Left lobe of liver (tissue), 2 donors: ENCODE measurements at places on chromosomes 2 and 18. TPM values are rescaled to one million over a fixed set of nuclear protein-coding genes. Genes with fewer than 3 reads are reported as not detected.

Gene SATB2
- total RNA-seq, result 5.8 TPM

- DNase-seq, result no peak
Observed at GRCh38 chr2:106828119-106828518, 57.8 kb downstream of the ST6GAL2 start.

- DNase-seq, result no peak
Observed at GRCh38 chr2:73297151-73297559, 3.8 kb upstream of the EGR4 start.

Gene CIB4
- total RNA-seq, result not detected

DNA sequence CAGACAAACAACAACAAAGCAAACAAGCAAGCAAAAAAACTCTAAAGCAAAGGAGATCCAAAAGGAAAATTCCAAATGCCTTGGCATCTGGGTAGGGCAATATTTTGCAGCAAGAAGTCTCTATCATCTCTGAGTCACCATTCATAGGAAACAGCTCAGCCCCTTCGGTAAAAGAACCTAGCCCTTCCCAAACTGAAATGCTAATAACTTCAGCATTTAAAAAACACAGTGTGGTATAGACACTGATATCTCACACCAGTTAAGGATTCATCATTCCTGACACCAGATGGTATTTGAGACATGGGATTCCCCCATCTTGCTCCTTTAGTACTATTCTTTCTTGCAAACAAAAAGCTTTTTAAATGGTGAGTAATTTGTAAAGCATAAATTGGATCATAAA, 491.8 kb downstream of the TXNL1 start:
- no peak for DNase-seq

- no peak for DNase-seq
Observed at GRCh38 chr2:37966326-37966725, 41.2 kb downstream of the RMDN2 start.

- DNase-seq, result peak; percentile 92
Observed at GRCh38 chr18:48781988-48782363, 168.8 kb downstream of the SMAD7 start.

Gene CYS1
- total RNA-seq, result 0.65 TPM

- DNase-seq, result no peak
Observed at GRCh38 chr2:24261441-24261840, 86.6 kb downstream of the FAM228A start.

Gene RSAD2
- 1.6 TPM for total RNA-seq

GRCh38 chr2:42769583-42770287, 5.8 kb upstream of the OXER1 start:
- DNase-seq, result no peak

- DNase-seq, result peak; percentile 70
Observed at GRCh38 chr2:102063941-102064678, 72.3 kb downstream of the IL1R2 start.

DNA sequence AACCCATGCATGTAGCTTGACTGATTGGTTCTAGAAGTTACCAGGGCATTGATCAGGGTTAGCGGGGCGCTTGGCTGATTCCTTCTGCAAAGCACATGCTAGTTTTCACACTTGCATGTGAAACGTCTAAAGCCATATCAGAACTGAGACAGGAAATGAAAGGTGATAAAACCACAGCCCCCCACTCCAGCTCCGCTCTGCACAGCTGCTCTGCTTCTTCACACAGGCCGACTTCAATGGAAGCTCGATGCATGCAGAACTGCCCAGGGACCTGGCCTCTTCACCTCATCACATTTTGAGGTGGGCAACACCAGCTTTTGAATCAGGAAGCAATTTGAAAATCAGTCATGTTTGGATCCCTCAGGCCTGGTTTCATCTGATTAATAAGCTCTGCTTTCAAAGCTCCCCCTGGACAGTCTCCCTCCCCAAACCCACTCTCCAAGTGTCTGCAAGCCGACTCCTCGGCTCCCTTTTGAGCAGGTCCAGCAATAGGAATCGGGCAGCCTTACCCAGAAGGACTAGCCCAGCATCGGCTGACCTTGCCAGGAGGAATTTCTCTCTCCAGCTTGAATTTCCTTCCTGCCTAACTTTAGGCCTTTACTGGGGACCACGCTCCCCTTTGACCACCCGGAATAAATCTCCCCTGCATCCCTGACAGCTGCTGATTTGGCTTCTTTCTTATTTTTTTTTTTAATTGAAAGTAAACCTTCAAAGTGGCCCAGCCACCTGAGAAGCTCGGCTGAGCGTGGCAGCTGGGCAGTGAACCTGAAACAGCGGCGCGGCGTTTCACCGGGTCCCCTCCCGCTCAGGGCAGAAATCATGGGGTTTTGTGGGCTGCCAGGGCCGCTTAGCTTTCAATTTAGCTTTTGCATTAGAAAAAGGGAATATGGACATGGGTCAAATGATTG, 31.7 kb downstream of the HRH4 start:
- DNase-seq, result no peak

GRCh38 chr2:188414869-188415753, 123.4 kb downstream of the GULP1 start:
- DNase-seq, result no peak

Gene MFSD2B
- not detected for total RNA-seq

DNA sequence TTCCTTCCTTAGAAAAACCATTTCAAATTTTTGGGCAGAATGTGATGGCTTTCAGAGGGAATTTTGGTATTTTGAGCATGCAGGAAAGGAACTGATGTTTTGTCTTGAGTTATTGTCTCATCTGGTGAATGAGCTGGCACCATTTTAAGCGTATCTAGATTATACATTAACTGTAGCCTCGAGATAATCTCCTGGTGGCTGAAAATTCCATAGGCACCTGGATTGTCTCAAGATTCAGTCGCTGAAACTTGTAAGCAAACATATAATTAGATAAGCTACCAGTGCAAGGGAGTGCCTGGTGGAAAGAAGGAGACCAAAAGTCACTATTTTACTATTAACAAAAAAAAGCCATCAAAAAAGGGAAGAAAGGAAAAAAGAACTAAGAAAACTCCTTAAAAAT, 687.8 kb upstream of the DDX18 start:
- no peak for DNase-seq

GRCh38 chr2:217593732-217594131, 409.1 kb downstream of the TNS1 start:
- no peak for DNase-seq

DNA sequence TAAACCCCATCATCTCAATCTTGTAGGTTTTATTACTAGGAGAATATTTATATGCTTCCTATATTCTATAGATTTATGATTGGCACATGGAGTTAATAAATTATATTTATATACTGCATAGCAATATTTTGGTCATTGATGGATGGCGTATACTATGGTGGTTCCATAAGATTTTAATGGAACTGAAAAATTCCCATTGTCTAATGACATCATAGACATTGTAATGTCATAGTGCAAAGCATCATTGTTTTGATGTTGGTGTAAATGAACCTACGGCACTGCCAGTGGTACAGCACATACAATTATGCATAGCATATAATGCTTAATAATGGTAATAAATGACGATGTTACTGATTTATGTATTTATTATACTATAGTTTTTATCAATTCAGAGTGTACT, 1135.9 kb downstream of the CNTNAP5 start:
- no peak for DNase-seq
